ENCODE measurements at places on chromosomes 6 and 20. TPM values are rescaled to one million over a fixed set of nuclear protein-coding genes. Genes with fewer than 3 reads are reported as not detected.

FOXA2 gene
- total RNA-seq: not detected

KPNA5 gene
- 1.1 TPM for total RNA-seq

HAO1 gene
- total RNA-seq: 0.70 TPM

RAB5IF gene
- total RNA-seq: 221 TPM

PI16 gene
- total RNA-seq: 1.0 TPM

NRN1 gene
- 6.8 TPM for total RNA-seq

PPP1R16B gene
- 0.99 TPM for total RNA-seq

TUBB2B gene
- total RNA-seq: 2.9 TPM

ZNF831 gene
- 1.7 TPM for total RNA-seq

SGK2 gene
- total RNA-seq: 3.6 TPM

PDE7B gene
- 0.08 TPM for total RNA-seq

HSPA1A gene
- total RNA-seq: 234 TPM

LAMP5 gene
- total RNA-seq: not detected

SEL1L2 gene
- total RNA-seq: not detected

FAM217B gene
- 5.1 TPM for total RNA-seq

DNA sequence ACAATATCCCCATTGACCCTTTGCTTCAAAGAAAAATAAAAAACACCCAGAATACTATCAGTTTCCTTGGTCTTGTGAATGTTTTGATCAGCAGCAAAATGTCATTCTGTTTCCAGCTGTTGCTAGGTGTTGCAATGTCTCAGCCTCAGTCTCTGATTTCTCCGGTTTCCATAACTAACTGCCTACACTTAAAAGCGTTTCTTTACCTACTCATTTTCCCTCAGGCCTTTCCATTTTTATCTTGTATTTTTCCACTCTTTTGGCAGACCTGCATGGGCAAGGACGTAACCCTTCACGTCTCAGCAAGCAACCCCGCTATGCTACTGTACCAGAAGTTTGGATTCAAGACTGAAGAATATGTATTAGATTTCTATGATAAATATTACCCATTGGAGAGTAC lies 49.4 kb downstream of the KAT14 start:
- no peak for DNase-seq

DNA sequence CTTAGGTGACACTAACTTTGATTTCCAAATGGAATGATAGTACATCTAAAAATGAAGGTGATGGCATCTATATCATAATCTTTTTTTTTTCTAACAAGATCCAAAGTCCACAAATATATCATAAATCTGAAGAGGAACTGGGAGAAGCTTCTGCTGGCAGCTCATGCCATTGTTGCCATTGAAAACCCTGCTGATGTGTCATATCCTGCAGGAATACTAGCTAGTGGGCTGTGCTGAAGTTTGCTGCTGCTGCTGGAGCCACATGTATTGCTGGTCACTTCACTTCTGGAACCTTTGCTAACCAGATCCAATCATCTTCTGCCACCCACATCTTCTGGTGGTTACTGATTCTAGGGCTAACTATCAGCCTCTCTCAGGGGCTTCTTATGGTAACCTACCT lies 27.4 kb upstream of the KHDC1 start:
- DNase-seq: no peak

- DNase-seq: no peak
Measured at GRCh38 chr6:154390034-154390433, 33.4 kb upstream of the IPCEF1 start.

DNA sequence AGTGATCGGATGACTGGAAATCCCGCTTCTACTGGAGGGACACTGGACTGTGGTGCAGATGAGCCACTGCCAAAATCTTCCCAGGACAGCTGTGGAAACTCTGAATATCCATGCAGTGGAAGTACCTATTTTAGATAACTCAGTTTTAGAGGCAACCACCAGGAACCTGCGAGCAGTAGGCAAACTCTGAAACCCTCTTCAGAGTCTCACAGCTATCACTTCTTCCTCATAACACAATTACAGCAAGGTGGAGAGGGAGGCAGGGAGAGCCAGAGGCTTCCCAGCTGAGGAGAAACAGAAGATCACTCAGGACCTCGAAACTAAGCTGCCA lies 322.8 kb upstream of the NT5E start:
- DNase-seq: no peak

DNA sequence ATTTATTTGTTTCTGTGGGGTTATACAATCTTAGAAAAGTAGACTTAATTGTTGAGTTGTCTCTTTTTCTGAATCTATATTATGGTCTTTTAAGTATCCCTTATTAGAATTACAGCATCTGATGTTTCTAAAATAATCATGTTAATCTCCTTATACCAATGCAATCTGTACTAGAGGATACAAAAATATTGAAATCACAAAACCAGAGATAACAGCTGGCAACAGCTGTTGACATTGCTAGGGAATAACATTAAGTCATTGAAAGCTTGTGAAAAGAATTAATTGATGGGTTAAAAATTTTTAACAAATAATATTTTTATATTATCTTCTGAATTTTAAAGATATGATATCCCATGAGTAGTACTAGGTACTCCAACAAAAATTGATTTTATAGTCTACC lies 162.6 kb downstream of the COL19A1 start:
- DNase-seq: no peak

DNA sequence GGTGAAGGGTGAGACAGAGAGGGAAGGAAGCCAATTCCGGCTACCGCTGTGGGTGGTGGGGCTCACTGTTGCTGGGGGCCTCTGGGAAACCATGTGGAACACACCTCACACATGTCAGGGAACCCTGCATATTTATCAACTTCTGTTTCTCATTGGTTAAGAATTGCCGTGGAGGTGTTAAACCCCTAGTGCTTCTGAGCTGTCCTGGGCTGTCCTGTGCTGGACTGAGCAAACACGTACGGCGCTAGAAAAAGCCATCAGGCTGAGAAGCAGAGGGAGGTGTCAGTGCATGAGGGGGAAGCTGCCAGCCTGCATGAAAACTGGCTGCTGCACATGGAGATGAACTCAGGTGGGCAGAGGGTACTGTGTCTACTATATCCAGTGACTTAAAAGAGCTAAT lies 103.9 kb upstream of the JAG1 start:
- no peak for DNase-seq

GRCh38 chr6:166296035-166296883 lies 11.9 kb downstream of the PRR18 start:
- no peak for DNase-seq

- DNase-seq: no peak
Measured at GRCh38 chr20:58573986-58574385, 58.8 kb upstream of the APCDD1L start.

GRCh38 chr6:25354078-25354932 lies 75.1 kb downstream of the CARMIL1 start:
- no peak for DNase-seq

GRCh38 chr6:11012976-11013720 lies 31.0 kb downstream of the ELOVL2 start:
- no peak for DNase-seq

GRCh38 chr6:13763740-13764381 lies 50.5 kb downstream of the MCUR1 start:
- no peak for DNase-seq

DNA sequence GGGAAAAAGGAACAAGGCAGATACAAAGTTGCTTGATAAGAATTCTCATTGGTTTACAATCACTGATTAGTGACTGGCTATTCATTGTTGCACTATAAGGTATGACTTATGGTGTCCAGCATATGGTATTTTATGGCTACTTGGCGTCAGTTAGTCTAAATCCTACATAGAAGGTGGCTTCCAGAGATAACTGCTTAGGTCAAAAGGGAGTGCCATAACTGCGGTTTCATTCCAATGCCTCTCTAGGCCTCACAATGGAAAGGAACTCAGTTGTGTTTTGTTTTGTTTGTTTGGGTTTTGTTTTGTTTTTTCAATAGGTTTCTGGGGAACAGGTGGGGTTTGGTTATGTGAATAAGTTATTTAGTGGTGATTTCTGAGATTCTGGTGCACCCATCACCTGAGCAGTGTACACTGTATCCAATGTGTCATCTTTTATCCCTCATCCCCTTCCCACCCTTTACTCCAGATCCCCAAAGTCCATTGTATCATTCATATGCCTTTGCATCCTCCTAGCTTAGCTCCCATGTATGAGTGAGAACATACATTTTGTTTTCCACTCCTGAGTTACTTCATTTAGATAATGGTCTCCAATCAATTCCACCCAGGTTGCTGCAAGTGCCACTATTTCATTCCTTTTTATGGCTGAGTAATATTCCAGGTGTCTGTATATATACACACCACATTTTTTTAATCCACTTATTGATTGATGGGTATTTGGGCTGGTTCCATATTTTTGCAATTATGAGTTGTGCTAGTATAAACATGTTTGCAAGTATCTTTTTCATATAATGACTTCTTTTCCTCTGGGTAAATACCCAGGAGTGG lies 7.0 kb downstream of the GOPC start:
- DNase-seq: no peak

DNA sequence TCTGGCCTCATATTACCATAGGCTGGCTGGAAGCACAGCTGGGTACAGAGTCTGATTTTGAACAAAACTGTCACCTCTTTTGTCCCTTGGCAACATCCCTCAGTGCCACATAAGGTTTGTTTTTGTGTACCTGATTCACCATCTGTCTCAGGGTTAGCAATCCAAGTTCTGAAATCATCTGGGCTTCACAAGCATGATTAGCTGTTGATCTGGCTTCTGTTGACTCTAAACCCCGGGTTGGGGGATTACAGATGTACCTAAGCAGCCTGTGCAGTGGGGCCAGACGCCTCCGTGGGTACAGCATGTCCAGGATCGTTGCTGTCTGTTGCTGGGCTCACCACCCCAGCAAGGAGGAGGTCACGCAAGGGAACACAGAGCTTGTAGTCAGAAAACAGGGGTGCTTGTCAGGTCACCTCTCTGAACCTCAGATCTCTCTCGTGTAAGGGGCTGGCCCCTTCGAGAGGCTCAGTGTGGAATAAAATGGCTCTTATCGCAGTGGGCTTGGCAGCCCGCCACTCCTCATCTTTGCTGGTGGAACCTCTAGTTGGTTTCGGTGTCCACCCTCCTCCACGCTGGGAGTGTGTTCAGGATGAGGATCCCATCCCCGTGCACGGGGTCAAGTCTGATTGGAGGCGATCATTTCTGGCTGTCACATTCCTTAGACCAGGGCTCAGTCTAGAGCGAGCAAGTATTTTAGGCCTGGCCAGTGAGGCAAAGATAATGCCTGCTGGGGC lies 39.2 kb upstream of the ZNF831 start:
- DNase-seq: no peak

- no peak for DNase-seq
Measured at GRCh38 chr6:16621002-16621401, 140.3 kb downstream of the ATXN1 start.

GRCh38 chr6:143058987-143059386 lies 1.7 kb upstream of the AIG1 start:
- no peak for DNase-seq

GRCh38 chr20:4244700-4245485 lies 229.5 kb upstream of the RNF24 start:
- no peak for DNase-seq

Data from esophagus squamous epithelium (tissue), 5 donors.